ENCODE measurements at places on chromosomes 12 and 14. TPM values are rescaled to one million over a fixed set of nuclear protein-coding genes. Genes with fewer than 3 reads are reported as not detected.
A peak's percentile ranks its signal among the peaks of the same experiment; 100 is the strongest.

CISTR gene
- total RNA-seq = not detected

DNA sequence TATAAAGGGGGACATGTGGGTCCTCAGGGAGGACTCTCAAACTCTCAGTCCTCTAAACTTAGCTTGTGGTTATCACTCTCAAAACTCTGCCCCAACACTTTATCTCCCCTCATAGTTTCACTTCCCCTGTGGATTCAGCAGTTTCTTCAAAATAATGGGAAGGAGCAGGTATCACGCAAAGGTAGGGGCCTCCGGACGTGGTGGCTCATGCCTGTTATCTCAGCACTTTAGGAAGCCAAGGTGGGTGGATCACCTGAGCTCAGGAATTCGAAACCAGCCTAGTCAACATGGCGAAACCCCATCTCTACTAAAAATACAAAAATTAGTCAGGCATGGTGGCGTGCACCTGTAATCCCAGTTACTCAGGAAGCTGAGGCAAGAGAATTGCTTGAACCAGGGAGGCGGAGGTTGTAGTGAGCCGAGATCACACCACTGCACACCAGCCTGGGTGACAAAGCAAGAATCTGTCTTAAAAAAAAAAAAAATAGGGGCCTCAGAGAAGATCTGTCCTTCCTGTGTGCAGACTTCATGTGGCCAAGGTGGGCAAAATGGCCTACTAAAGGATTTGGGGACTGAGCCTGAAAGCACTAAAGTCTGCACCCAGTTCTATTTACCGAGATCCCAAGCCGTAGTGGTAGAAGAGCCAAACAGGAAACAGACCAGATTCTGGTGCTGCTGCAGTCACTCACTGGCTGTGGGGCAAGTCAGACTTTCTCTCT lies 6.4 kb downstream of the ITGB7 start:
- no peak overlapping the region for H3K4me3 ChIP-seq
- peaks cover 10% of the 10 kb centered on the region for H3K4me1 ChIP-seq

DNA sequence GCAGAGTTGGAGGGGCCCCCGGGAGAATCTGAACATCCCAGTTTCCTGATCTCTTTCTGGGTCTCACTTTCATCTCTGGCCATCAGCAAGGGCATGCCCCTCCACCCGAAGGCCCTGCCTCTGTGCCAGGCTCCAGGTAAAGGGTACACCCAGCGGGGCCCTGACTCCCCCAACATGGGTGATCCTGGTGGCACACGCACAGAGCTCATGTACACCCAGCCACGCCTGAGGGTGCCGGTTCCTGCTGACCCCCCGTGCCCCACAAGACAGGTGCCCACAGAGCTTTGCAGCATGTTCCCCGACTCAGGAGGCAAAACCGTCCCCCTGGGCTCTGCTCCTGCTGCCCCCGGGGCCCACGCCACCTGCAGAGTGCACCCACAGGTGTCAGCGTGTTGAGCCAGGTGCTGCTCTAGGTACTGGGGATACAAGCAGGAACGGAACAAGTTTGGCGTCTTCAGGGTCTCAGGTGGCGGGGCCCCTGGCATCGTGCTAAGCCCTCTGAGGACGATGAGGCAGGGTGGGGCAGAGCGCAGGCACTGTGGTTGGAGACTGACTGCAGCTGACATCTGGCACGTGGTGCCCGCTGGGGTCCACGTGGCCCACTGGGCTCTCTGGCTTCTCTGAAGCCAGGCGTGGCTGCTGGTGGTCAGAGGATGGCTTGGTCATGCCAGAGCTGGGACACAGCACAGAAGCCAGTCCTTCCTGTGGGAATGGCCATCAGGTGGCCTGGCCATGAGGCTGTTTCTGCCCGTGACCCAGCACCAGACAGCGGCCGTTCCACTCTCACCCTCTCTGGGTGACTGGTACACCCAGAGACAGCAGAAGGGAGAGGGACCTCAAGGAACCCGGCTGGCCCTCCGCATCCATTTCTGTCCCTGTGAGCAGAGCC lies 13.8 kb downstream of the BAG5 start:
- no peaks in the 10 kb centered on the region for H3K27me3 ChIP-seq
- no peak overlapping the region for H3K27ac ChIP-seq
- DNase-seq = no peak
- peaks cover 16% of the 10 kb centered on the region for H3K4me1 ChIP-seq
- no peaks in the 10 kb centered on the region for H3K36me3 ChIP-seq

DNA sequence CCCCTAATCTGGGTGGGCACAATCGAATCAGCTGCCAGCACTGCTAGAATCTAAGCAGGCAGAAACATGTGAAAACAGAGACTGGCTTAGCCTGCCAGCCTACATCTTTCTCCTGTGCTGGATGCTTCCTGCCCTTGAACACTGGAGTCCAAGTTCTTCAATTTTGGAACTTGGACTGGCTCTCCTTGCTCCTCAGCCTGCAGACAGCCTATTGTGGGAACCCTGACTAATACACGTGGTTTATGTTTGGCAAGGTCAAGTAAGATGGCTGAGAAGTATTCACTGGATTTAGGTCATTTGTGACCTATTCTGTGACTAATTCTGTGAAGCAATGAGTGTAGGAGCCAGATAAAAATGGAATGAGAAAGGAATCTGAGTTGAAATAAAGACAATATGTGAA lies 11.0 kb downstream of the GPR135 start:
- peaks cover 21% of the 10 kb centered on the region for H3K36me3 ChIP-seq
- H3K27ac ChIP-seq = no peak overlapping the region
- DNase-seq = no peak
- no peak overlapping the region for H3K4me3 ChIP-seq
- H3K4me1 ChIP-seq = no peaks in the 10 kb centered on the region

GRCh38 chr14:40028991-40029390 lies 596.8 kb upstream of the FBXO33 start:
- no peaks in the 10 kb centered on the region for H3K27me3 ChIP-seq
- no peaks in the 10 kb centered on the region for H3K36me3 ChIP-seq
- no peaks in the 10 kb centered on the region for H3K4me1 ChIP-seq
- no peak overlapping the region for H3K4me3 ChIP-seq
- no peak for DNase-seq

DNA sequence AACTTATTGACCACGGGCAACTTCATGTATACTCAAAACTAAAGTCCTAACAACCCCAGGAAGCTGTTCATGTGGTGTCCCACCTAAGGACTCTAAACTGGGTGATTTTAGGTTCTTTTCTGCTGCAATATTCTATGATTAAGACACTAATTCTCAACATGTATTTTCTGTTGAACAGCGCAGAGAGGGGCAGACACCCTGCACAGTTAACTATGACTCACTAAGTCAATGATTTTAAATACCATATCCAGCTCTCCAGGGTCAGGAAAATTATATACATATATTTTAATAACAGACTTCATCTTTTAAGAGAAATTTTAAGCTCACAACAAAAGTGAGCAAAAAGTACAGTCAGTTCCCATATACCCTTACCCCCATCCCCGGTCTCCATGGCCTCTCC lies 85.0 kb downstream of the FOXN3 start:
- H3K36me3 ChIP-seq = no peaks in the 10 kb centered on the region
- H3K4me3 ChIP-seq = no peak overlapping the region
- H3K27ac ChIP-seq = no peak overlapping the region
- peaks cover 26% of the 10 kb centered on the region for H3K4me1 ChIP-seq

RHEBL1 gene
- 2.1 TPM for total RNA-seq

- no peaks in the 10 kb centered on the region for H3K4me1 ChIP-seq
- no peaks in the 10 kb centered on the region for H3K36me3 ChIP-seq
- H3K27ac ChIP-seq = no peak overlapping the region
- no peak for DNase-seq
- H3K27me3 ChIP-seq = no peaks in the 10 kb centered on the region
These were observed 10.0 kb downstream of the ITGA7 start for GRCh38 chr12:55697686-55698085.

GRCh38 chr14:23864861-23865260 lies 88.7 kb upstream of the DHRS4 start:
- peaks cover 62% of the 10 kb centered on the region for H3K27me3 ChIP-seq
- H3K27ac ChIP-seq = no peak overlapping the region
- no peak for DNase-seq
- no peaks in the 10 kb centered on the region for H3K4me1 ChIP-seq
- no peak overlapping the region for H3K4me3 ChIP-seq

PA2G4 gene
- 213 TPM for total RNA-seq

DNA sequence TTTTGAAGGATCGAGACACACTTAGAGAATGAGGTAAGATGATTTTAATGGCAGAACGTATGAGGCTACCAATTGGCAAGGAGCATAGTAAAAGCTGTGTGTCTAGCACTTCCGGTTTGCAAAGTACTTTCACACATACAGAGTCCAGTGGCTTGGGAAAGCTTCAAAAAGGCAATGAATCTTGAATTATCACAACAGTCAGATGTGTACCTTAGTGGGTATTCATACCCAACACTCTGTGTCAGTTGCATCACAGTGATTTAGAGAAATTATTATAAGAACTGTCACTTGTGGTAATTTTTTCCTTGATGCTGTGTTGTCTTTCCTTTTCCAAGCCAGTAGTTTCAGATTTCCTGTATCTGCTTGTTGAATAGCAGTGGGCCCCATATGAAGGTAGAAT lies 424.1 kb downstream of the PCNX1 start:
- H3K36me3 ChIP-seq = peaks cover 11% of the 10 kb centered on the region
- no peaks in the 10 kb centered on the region for H3K4me1 ChIP-seq
- H3K4me3 ChIP-seq = no peak overlapping the region
- no peak overlapping the region for H3K27ac ChIP-seq

- peaks cover 8% of the 10 kb centered on the region for H3K36me3 ChIP-seq
- no peaks in the 10 kb centered on the region for H3K4me1 ChIP-seq
- peaks cover 42% of the 10 kb centered on the region for H3K27me3 ChIP-seq
- DNase-seq = no peak
- no peak within 1 kb of the TSS for H3K27ac ChIP-seq
- H3K4me3 ChIP-seq = no peak within 1 kb of the TSS
These were observed at the start of gene MYO1A for GRCh38 chr12:57049890-57050289. Gene MYO1A, minus strand, starts transcription at chr12:57050129. Its CDS starts 1,806 bp downstream, at chr12:57048323.

GRCh38 chr12:124495194-124495983 lies 72.0 kb downstream of the NCOR2 start:
- no peak overlapping the region for H3K27ac ChIP-seq
- H3K4me3 ChIP-seq = no peak overlapping the region
- H3K4me1 ChIP-seq = peaks cover 46% of the 10 kb centered on the region
- H3K36me3 ChIP-seq = no peaks in the 10 kb centered on the region
- no peak for DNase-seq

DNA sequence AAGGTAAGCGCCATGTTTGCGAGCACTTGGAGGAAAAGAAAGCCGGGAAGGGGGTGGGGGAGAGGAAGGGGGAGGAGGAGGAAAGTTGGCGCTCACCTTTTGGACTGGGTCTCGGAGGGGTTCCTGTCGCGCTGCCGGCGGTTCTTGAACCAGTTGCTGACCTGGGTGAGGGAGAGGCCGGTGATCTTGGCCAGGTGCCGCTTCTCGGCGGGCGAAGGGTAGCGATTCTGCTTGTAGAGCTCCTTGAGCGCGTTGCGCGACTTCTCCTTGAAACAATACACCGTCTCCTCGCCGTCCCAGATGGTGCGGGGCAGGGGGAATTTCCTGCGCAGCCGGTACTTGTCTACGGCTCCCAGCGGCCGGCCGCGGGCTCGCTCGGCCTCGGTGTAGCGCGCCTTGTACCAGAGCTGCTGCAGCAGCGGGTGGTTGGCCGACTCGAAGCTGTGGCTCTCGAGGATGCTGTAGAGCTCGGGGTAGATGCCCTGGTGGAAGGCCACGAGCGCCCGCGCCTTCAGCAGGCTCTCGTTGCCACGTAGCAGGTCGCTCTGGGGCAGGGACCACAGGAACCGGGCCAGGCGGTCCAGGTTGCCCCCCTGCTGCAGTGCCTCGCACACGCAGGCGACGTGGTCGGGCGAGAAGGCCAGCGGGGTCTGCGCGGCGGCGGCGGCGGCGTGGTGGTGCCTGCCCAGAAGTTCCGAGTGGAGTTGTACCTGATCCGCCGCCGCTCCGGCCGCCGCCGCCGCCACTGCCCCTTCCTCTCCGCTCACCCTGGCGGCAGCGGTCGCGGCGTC lies 840 bp downstream of the SIX4 start:
- H3K36me3 ChIP-seq = no peaks in the 10 kb centered on the region
- peak; percentile 40 for DNase-seq
- H3K27ac ChIP-seq = no peak overlapping the region
- H3K27me3 ChIP-seq = peaks cover 71% of the 10 kb centered on the region
- H3K4me3 ChIP-seq = peak overlapping the region; percentile 100

DNA sequence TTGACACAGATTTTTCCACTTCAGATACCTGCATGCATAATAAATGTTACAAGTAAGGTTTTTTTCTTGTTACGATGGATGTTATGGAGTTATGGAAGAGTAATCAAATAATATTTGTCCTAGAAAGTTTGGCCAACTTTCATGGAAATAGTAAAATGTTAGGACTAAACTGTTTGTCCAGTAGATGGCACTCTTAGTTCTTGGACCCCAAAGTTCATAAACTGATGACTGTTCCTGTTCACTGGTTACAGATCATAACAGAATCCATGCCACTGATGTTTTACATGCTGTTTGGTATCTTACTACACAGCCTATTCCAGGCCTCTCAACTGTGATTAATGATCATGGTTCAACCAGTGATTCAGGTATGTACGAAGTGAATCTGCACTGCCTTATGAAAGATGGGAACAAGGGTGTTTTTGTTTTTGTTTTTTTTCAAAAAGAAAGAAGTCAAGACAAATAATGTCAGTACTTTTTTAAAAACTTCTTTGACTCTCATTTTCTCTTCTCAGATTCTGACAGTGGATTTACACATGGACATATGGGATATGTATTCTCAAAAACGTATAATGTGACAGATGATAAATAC lies 48.8 kb upstream of the SLCO1C1 start:
- H3K4me3 ChIP-seq = no peak overlapping the region
- DNase-seq = no peak
- H3K27ac ChIP-seq = no peak overlapping the region
- H3K36me3 ChIP-seq = no peaks in the 10 kb centered on the region
- H3K27me3 ChIP-seq = no peaks in the 10 kb centered on the region

RNFT2 gene
- 79.9 TPM for total RNA-seq

DNA sequence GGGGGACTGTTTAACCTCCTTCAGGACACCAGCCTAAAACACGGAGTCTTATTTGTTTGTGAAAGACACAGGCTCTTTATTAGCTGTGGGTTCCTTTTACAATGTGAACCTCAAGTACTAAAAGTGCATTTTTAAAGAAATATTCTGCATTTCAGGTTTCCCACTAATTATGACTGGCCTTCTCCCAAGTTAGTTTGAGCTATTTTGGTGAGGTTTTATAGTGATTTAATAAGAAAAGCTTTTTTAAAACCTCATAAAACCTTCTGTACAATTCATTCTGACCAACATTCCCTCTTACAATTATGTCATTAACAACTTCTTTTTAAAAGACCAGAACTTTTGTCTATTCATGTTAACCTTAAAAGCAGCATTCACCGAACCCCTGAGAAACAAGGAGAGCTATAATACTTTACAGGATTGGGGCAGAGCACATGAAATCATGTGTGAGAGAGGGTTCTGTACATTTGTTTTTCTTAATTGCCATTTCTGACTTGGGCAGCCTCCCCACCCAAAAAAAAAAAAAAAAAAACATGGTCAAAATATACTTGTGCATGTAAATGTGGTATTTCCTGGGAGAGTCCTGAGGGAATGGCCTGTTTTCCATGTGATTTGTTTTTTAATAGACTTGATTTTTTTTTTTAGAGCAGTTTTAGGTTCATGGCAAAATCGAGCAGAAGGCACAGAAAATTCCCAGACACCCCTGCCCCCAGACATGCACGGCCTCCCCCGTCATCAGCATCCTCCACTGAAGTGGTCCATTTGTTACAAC lies 169.5 kb downstream of the CHST11 start:
- no peak for DNase-seq
- H3K27me3 ChIP-seq = no peaks in the 10 kb centered on the region
- H3K27ac ChIP-seq = peak overlapping the region; percentile 10
- H3K4me3 ChIP-seq = no peak overlapping the region
- peaks cover 58% of the 10 kb centered on the region for H3K4me1 ChIP-seq
